ENCODE measurements at places on chromosomes 16 and 17.
A peak's percentile ranks its signal among the peaks of the same experiment; 100 is the strongest.

GRCh38 chr17:10062691-10063385 lies 135.6 kb downstream of the GAS7 start:
- DNase-seq: no peak

DNA sequence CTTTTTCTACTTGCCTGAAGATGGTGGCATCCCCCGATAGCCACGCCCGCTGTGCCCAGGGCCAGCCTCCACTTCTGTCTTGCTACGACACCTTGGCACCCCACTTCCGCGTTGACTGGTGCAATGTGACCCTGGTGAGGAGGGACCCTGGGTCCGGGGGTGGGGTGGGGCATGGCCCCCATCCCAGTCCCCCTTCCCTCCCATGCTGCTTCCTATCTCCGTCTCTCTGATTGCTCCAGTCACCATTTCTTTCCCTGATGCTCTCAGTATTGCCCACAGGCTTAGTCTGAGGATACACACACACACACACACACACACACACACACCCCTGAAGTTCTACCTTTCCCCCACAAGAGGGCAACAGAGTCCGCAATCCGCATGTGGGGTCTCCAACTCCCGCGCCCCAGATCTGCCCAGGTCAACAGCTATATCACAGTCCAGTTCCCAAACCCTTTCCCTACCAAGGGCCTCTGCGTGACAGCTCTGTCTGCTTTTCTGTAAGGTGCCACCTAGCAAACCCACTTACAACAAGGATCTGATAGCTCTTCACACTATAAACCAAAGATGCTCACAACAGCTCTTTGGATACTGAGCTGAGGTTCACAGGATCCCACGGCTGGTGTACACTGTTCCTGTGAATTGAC lies 3.4 kb downstream of the SGCA start:
- DNase-seq: peak; percentile 38

DNA sequence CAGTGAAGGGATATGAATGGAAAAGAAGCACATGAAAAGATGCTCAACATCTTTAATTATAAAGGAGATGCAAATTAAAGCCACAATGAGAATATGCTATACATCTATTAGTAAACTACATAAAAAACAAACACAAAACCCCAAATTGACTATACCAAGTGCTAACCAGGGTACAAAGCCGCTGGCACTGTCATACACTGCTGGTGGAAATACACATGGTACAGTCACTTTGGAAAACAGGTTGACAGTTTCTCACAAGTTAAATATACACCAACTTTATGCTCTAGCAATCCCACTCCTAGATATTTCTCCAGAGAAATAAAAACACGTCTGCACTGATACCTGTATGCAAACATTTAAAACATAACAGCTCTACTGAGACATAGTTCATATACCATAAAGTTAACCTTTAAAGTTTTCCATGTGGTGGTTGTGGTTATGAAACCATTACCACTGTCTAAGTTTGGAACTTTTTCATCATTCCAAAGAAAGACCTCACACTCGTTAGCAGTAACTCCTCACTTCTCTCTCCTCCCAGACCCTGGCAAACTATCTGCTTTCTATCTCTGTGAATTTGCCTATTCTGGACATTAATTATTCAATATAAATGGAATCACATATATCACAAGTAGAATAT lies 42.7 kb downstream of the ADGRG5 start:
- DNase-seq: no peak

DNA sequence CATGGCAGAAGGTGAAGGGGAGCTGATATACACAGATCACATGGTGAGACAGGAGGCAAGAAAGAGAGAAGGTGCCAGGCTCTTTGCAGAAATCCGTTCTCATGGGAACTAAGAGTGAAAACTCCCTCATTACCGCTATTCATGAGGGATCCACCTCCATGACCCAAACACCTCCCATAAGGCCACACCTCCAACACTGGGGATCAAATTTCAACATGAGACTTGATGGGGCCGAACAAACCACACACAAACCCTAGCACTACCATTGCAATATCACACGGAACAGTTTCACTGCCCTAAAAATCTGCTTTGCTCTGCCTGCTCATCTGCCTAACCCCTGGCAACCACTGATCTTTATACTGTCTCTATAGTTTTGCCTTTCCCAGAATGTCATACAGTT lies 34.8 kb downstream of the C17orf67 start:
- DNase-seq: no peak

GRCh38 chr17:61393904-61394629 lies 5.6 kb upstream of the TBX2 start:
- DNase-seq: no peak

GRCh38 chr17:30103921-30104320 lies 12.7 kb upstream of the NSRP1 start:
- DNase-seq: no peak

DNA sequence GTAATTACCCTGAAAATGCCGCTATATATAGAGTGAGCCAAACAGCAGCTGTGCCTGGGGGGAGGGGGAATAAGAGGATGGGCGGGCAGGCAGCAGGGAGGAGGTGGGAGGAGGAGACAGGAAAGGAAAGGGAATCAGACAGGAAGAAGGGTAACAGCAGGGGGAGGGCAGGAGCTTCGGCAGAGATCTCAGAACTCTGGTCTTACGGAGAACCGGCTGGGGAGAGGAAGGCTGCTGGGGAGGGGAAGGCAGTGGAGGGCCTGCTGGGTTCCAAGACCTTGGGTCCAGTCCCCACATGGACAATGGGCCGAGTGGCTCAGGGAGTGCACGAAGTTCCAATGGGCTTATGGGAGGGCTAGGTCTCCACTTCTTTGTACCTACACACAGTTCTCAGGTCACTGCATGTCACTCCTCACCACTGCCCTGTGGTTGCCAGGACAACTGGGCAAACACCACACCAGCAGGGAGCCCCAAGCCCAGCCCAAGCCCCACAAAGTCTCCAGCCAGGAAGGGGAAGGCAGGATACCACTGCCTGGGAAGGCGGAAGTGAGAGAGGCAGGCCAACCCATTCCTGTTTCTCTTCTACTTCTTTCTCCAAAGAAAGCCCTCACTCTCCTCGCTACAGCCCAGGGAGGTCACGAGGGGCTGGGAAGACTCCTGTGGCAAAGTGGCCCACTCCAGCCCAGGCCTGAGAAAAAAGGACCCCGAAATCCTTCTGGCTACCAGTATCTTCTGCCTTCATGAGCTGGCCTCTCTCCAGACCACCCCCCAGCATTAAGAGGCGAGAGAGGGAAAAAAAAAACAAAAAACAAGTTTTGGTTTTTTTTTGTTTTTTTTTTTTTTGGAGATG lies 25.3 kb downstream of the G6PC3 start:
- DNase-seq: no peak

- DNase-seq: peak; percentile 82
These were observed 2.1 kb downstream of the FMNL1 start for GRCh38 chr17:45223539-45224528.

DNA sequence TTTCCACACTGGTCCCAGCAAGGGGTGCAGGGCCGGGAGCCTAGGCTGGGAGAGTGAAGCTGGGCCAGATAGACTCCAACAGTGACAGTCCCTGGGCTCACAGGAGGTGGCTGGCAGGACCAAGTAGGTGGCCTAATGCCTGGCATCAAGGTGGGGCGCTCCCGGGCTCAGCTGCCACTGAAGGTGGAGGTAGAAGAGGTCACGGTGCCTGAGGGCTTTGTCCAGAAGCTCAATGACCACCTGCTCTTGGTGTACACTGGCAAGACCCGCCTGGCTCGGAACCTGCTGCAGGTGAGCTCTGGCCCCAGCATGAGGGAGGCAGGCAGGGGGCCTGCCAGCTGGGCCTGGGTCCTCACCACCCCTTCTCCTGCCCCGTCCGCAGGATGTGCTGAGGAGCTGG lies 23.8 kb downstream of the FCSK start:
- no peak for DNase-seq

- DNase-seq: no peak
These were observed 14.4 kb downstream of the KIF2B start for GRCh38 chr17:53837131-53837530.

GRCh38 chr16:30887927-30888326 lies 6.0 kb downstream of the BCL7C start:
- DNase-seq: no peak

DNA sequence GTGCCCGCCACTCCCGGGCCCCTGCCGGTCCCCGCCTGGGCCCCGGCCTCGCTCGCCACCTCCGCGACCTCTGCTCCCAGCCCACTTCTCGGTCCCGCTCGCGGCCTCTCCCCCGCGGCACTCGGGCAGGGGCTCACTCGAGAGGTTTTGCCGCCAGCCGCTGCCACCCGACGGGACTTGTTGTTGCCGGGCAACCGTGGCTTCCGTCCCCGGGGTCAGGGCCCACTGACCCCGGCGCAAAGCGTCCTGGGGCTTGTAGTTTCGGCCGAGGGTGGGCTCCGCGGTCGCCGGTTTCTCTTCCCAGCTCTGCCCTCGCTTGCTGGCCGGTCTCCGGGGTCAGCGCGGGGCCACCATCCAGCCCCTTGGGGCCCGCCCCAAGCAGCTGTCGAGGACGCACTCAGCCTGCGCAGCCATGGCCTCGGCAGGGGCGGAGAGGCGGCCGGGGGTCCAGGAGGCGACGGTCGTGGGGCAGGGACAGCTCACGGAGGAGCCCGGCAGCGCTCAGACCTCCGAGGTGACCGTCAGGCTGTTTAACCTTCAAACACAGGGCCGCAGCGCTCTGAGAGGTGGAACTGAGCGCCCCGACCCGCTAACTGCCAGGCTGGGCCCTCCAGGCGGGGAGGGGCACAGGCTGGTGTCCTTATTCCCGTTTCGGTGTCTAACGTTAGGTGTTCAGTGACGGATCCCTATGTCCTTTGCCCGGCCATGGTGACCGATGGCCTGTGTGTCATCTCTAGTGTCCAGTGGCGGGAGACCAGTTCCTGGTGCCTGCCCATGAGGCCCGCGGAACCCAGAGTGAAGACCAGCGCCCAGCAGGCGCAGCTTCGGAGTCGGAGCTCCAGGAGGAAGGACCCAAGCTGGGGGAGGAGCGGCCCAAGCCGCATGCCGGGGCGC lies at the start of the genes C16orf86 and ENKD1:
Gene C16orf86, plus strand, starts transcription at position 256 of the 894 bp plus-strand sequence. Its CDS starts 157 bp downstream, at position 413.
Gene ENKD1, minus strand, starts transcription at position 192 of the 894 bp plus-strand sequence. CDS start 308 bp downstream, outside the sequence.
- DNase-seq: peak; percentile 67

DNA sequence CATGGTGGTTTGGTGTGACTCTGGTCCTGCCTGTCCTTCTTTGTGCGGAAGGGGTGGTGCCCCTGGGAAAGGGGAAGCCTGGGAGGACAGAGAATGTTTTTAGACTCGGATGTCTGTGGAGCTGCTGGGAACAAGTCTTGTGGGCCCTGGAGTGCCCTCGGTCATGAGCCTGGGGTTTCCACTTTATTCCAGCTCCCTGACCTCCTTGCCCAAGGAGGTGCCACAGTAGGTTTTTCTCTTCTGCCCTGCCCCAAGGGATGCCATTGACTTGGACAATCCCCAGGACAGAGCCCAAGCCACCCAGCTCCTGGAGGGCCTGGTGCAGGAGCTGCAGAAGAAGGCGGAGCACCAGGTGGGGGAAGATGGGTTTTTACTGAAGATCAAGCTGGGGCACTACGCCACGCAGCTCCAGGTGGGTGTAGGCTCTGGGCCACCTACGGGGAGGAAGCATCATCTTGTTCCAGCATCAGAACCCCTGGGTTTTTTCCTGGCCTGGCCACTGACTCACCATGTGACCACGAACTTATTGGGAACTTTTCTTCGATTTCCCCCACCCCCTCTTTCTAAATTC lies 1.4 kb downstream of the STAT5A start:
- peak; percentile 70 for DNase-seq

Data from stimulated activated effector memory CD8-positive, alpha-beta T cell treated with anti-CD3 and anti-CD28 coated beads, Interleukin-12 subunit alpha, Interleukin-12 subunit beta, amount 100 ng/mL, for 72 hours (primary cell).